Activated CD8-positive, alpha-beta memory T cell treated with anti-CD3 and anti-CD28 coated beads, Interleukin-2, amount 50 U/mL, for 48 hours (primary cell): ENCODE measurements at places on chromosomes 5 and 9.

- no peak for DNase-seq
Observed at GRCh38 chr9:131470581-131470991, 32.1 kb upstream of the POMT1 start.

- DNase-seq = no peak
Observed at GRCh38 chr5:175321927-175322532, 122.0 kb downstream of the DRD1 start.

DNA sequence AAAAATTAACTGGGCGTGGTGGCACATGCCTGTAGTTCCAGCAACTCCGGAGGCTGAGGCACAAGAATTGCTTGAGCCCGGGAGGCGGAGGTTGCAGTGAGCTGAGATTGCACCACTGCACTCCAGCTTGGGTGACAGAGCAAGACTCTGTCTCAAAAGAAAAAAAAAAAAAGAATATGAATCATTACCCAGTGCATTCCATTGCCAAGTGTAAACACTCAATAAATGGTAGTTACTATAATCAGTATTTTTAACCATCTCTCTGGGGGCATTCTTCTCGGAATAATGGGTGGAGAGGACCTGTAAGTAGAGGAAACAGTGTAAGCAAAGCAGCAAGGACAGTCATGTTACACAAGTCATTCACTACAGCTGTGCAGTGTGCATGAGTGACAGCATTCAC lies 13.8 kb upstream of the RANBP17 start:
- DNase-seq = no peak

DNA sequence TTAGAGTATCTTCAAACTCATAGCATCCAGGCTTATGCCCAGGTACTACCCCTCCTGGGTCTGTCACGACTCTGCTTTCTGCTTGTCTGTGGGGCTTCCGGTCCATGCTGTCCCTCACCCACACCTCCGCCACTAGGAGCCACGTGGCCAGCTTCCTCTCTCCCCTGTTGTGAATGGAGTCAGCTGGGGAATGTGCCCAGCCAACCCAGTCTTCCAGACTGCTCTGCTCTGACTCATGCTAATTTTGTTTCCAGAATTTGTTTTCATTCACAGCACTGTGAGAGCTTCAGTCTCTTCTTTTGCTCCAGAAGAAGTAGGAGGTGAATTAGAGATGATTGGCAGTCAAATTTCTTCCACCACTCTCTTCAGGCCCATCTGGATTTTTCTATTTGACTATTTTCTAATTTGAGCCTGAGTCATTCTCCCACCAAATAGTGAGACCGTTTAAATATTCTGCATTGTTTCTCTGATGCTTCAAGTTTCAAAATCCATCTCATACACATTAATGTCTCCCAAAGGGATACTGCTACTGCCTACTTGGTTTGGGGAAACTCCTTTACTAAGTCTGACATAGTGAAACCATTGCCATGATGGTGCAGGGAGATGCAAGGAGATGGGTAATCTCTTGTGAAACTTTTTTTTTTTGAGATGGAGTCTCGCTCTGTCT lies 424.1 kb upstream of the KIF2A start:
- no peak for DNase-seq

DNA sequence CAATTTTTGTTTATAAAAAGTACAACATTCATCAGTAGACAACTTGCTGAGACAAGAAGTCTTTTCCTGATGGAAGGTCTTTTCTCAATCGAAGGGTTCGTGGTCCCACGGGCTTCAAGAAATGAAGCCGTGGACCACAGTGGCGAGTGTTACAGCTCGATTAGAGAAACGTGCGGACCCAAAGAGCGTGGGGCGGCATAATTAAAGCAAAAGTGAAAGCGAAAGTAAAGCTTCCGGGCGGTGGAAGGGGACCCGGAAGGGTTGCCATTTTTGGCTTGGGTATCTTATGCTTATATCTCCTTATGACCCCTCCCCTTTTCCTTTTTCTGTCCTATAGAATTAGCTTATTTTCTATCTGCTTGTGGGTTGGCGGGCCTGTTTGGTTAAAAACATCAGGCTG lies 2309.4 kb upstream of the ACO1 start:
- no peak for DNase-seq

GRCh38 chr5:151799407-151799806 lies 27.7 kb downstream of the G3BP1 start:
- no peak for DNase-seq

- no peak for DNase-seq
Observed at GRCh38 chr5:111127453-111128195, 35.5 kb downstream of the WDR36 start.
